Activated CD8-positive, alpha-beta memory T cell treated with anti-CD3 and anti-CD28 coated beads, Interleukin-2, amount 10 ng/mL, durations not matched to agents 7 days and 5 days (primary cell): ENCODE measurements at places on chromosomes 7 and 10.
A peak's percentile ranks its signal among the peaks of the same experiment; 100 is the strongest.

- DNase-seq, result no peak
Measured at GRCh38 chr10:118723466-118723865, 31.3 kb downstream of the CACUL1 start.

GRCh38 chr10:79492839-79493238 is 19.5 kb upstream of the EIF5AL1 start:
- DNase-seq, result peak; percentile 30

GRCh38 chr7:151110941-151111645 is 24.8 kb downstream of the AGAP3 start:
- peak; percentile 84 for DNase-seq

DNA sequence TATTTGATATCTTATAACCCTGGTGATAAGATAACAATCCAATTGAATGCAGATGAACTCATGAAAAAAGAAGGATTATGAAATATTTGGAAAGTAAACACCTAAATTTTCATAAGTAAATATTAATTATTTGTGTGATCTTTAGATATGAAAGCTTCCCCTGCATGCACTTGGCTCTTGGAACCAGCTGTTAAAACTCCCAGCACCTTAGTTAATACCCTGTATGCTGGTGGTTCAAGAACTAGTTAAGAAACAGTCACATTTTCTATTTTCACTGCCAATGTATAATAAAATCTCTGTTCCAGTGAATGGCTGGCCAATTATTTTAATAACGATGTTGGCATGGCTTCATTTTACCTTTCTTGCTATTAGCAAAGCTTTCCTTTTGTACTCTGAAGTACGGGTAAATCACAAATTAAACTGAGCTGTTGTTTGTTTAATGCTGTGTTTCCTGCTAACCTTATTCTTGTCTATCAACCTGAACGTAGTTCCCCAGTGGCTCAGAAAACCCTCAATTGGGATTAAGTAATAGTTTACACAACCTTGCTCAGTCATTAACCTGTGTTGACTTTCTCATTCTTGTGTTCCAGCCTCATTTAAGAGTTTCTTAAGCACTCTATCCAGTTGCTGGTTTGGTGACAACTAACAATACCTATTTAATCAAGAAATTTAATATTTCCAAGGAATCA is 38.9 kb downstream of the MET start:
- DNase-seq, result no peak

GRCh38 chr10:34406463-34407323 is 408.4 kb downstream of the PARD3 start:
- no peak for DNase-seq

- DNase-seq, result no peak
Measured at GRCh38 chr10:109588259-109588658, 335.1 kb downstream of the XPNPEP1 start.

GRCh38 chr7:47361746-47362215 is 220.1 kb downstream of the TNS3 start:
- no peak for DNase-seq

DNA sequence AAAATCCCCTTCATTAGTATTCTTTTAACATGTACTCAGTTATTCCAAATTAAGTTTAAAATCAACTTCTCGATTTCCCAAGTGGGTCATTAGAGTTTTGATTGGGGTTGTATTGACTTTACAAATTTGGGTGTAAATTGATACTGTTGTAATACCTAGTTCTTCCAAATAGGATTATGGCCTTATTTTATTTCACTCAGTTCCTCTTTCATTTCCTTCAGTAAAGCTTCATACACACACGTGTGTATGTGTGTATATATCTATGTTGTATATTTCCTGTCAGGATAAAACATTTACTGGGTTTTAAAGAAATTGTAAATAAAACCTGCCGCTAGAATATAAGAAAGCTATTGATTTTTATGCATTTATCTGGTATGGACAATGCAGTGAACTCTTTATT is 15.9 kb downstream of the YME1L1 start:
- DNase-seq, result no peak
